ENCODE measurements at places on chromosomes 7 and 10.

- DNase-seq = no peak
These were observed 51.3 kb upstream of the MAGI2 start for GRCh38 chr7:79504607-79505389.

DNA sequence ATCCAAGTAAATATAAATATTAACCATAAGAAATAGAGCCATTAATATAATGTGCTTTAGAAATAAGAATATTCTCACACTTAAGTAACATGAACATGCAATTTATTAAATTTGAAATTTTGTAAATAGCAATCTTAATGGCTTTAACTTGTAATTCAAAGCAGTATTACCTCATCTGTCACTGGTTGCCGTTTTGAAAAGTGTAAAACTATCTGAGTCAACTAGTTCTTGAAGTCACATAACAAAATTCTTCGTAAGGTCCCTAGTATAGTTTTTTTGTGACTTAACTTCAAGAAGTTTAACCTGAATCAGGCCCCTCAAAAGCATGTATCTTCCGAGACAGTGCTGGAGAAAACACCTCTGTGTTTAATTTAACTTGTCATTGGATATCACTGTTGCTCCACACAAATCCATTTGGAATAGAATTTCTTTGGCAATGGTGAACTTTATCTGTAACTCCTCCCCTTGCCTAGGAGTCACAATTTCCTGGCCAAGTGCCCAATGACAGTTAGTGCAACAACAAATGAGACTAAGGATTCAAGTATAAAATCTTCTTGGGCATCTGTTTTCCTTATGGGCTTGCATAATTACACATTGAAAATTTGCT is 47.1 kb downstream of the NT5C2 start:
- no peak for DNase-seq

DNA sequence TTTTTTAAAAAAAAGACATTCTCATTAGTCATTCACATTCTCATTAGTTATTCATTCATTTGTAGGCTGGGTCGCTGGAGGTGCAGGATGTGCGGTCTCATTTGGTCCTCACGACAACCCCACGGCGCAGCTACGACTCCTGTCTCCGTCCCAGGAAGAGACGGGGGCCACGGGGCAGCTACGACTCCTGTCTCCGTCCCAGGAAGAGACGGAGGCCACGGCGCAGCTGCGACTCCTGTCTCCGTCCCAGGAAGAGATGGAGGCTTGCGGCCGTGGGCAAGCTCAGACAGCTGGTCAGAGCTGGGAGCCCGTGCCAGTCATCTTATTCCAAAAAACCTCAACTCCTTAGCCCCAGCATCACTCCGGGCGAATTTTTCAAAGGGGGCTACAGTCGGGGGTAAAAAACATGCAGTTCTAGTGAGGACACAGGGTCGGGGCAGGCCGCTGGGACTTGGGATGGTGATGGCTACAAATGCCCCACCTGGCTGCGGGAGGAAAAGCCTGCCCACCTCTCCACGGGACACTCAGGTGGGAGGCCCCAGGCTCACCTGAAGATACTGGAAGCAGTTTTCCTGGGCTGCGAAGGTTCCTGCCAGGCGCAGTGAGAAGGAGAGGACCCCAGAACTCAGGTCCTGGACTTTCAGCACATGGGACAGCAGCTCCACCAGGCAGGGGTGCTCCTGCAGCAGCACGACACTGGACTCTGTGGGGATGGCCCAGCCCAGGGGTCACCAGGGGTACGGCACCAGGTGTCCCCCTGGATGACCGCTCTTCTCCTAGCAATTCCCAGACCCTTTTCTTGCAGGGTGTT is 8.3 kb downstream of the BRAT1 start:
- DNase-seq = no peak

GRCh38 chr10:8424555-8425211 is 370.2 kb downstream of the GATA3 start:
- DNase-seq = no peak

DNA sequence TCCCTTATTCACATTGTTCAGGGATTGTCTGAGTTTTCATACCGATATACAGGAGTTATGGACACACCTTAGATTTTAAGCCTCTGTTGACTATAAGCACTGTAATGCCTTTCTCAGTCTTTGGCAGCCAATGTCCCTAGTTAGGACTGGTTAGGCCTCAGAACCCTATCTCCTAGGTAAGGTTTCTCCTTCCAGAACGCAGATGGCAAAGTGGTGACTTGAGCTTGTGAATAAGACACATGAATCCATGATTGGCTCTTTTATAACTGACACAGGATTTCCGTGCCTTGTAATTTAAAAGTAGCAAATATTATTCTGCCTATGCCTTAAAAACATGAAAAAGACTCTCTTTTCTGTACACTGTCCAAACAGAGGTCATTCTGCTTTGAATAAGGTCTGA is 12.5 kb upstream of the RNF148 start:
- no peak for DNase-seq

GRCh38 chr7:132742189-132742612 is 165.9 kb upstream of the PLXNA4 start:
- no peak for DNase-seq
